M059J (cell line): ENCODE measurements at places on chromosomes 5 and 9. TPM values are rescaled to one million over a fixed set of nuclear protein-coding genes. Genes with fewer than 3 reads are reported as not detected.

GRCh38 chr5:140388052-140388451, 13.6 kb upstream of the ANKHD1 start:
- DNase-seq = no peak

- DNase-seq = no peak
Measured at GRCh38 chr5:132484391-132484725, 6.2 kb downstream of the IRF1 start.

- no peak for DNase-seq
Measured at GRCh38 chr5:6435356-6435755, 13.3 kb upstream of the UBE2QL1 start.

The IFNE gene
- total RNA-seq = 0.57 TPM in 1 of 2 replicates, not detected in the other

The FAM78A gene
- 0.49 and 0.71 TPM in 2 replicates for total RNA-seq
